Esophagus squamous epithelium (tissue), 5 donors: ENCODE measurements at places on chromosomes 12 and 14. TPM values are rescaled to one million over a fixed set of nuclear protein-coding genes. Genes with fewer than 3 reads are reported as not detected.

Gene SPTSSA
- 35.0 TPM for total RNA-seq

Gene SLC5A8
- total RNA-seq: not detected

Gene AMHR2
- not detected for total RNA-seq

Gene IFT81
- total RNA-seq: 3.6 TPM

Gene LRRC10
- total RNA-seq: not detected

Gene DDX11
- total RNA-seq: 9.1 TPM

Gene CCDC197
- total RNA-seq: not detected

Gene PTPN21
- 6.1 TPM for total RNA-seq

Gene PTPRO
- total RNA-seq: 0.13 TPM

Gene PTCSC3
- total RNA-seq: not detected

Gene PIWIL1
- total RNA-seq: not detected

Gene GLIPR1L1
- not detected for total RNA-seq

Gene SPX
- not detected for total RNA-seq

Gene GAS2L3
- 3.1 TPM for total RNA-seq

Gene RND1
- 1.0 TPM for total RNA-seq

Gene ITGA7
- 1.1 TPM for total RNA-seq

Gene HCAR1
- not detected for total RNA-seq

Gene IL23A
- total RNA-seq: 2.6 TPM

Gene DRAM1
- total RNA-seq: 3.4 TPM

Gene TSPAN11
- 0.97 TPM for total RNA-seq

Gene SERPINA12
- total RNA-seq: not detected

Gene FBRSL1
- 5.9 TPM for total RNA-seq

Gene CD163L1
- 2.8 TPM for total RNA-seq

Gene RFLNA
- not detected for total RNA-seq

Gene GOLGA5
- total RNA-seq: 32.6 TPM

Gene RARG
- total RNA-seq: 150 TPM

Gene ANKRD33
- total RNA-seq: 0.70 TPM

Gene OR4K17
- not detected for total RNA-seq

Gene P2RX7
- 2.2 TPM for total RNA-seq

Gene BMP4
- total RNA-seq: 24.8 TPM

Gene NR1H4
- total RNA-seq: not detected

Gene VASH1
- total RNA-seq: 4.3 TPM
